ENCODE measurements at places on chromosomes 7 and 10.
A peak's percentile ranks its signal among the peaks of the same experiment; 100 is the strongest.

DNA sequence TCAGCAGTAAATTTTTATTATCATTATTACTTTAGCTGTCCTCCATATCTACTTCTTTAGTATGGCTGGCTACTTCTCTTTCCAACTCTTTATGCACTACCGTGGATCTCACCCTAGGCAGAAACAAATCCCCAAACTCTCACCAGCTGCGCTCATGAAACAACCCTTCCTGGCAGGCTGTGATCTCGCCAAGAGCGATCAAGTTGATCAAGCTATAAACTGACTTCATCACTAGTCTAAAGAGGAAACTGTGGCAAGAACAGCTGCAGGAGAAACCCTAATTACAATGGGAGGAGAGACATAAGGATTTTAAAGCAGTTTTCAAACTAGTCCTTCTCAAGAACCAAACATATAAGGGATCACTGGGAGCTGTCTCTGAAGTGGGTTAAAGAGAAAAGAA, 160.5 kb upstream of the PRSS58 start:
- no peak for DNase-seq

- DNase-seq: no peak
These were observed 61.8 kb upstream of the AHR start for GRCh38 chr7:17236603-17237002.

- DNase-seq: no peak
These were observed 115.1 kb downstream of the PKD1L1 start for GRCh38 chr7:47833211-47833610.

DNA sequence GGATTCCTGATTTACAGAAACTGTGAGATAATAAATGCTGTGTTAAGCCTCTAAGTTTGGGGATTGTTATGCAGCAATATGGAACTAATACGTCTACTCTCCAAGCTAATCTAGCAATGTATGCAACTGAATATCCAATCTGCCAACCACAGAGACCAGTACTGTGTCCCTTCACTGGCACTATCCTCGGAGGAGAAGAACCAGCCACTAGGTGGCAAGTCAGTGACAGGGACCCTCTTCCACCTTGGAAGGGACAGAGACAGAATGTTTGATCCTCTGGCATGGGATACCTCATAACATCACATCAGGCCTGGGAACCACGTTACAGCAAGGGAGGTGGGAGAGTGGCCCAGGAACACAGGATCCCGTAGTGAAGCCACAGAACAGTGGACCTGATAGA, 96.4 kb downstream of the CREM start:
- no peak for DNase-seq

DNA sequence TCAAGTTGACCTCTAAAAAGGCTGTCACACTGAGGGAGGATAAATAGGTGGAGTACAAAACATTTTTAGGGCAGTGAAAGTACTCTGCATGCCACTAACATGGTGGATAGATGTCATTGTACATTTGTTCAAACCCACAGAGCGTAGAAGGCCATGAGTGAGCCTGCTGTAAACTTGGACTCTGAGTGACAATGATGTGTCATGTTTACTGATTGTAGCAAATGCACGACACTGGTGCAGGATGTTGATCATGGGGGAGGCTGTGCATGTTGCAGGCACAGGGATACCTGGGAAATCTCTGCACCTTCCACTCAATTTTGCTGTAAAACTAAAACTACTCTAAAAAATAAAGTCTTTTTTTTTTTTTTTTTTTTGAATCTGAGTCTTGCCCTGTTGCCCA, 52.5 kb upstream of the GRID1 start:
- DNase-seq: no peak

GRCh38 chr10:5897053-5897340, 7.0 kb downstream of the FBH1 start:
- no peak for DNase-seq

- DNase-seq: no peak
These were observed 232.5 kb downstream of the SKIDA1 start for GRCh38 chr10:21292763-21293517.

- peak; percentile 16 for DNase-seq
These were observed 294.7 kb upstream of the PITRM1 start for GRCh38 chr10:3467052-3467951.

GRCh38 chr10:63919575-63920279, 398.5 kb downstream of the REEP3 start:
- DNase-seq: no peak

- no peak for DNase-seq
These were observed 435.0 kb downstream of the GALNT17 start for GRCh38 chr7:71566991-71567390.

- DNase-seq: no peak
These were observed 4.7 kb downstream of the LRWD1 start for GRCh38 chr7:102469351-102469971.

GRCh38 chr7:83689855-83690254, 40.9 kb upstream of the SEMA3E start:
- no peak for DNase-seq

DNA sequence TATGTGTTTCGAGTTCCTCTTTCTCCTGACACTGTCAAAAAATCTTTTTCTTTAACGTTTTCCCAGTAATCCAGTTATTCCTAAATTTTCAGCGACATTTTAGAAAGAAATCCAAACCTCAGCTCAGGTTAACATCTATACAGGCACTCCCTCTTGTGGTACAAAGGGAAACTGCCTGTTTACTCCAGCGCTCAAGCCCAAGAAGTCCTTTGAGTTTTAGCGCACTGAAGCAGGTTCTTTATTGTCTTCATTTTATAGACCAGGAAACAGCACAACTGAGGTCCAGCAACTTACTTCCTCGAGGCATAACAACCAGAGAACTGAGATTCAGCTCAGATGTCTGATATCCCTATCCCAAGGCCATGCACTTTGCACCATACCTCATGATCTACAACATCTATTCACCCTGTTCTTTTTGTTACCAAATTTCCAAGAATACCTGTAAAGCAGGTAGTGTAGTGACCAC, 287.2 kb upstream of the MKLN1 start:
- peak; percentile 78 for DNase-seq

- DNase-seq: no peak
These were observed 53.0 kb downstream of the SP4 start for GRCh38 chr7:21480693-21481403.

GRCh38 chr7:35536396-35536826, 158.5 kb downstream of the HERPUD2 start:
- DNase-seq: no peak

DNA sequence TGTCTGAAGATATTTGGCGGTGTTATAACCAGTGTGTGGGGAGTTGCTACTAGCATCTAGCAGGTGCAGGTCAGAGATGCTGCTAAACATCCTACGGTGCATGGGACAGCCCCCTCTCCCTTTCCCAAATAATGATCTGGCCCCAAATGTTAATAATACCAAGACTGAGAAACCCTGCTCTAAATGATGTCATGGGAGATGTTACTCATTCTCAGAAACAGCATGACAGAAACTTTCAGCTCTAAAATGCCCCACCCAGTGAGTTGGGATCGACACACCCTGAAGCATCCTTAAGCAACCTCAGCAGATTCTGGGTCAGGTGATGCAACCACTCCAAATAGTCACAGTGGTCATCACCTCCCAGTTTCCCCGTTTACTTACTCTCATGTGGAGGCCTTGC, 108.8 kb upstream of the MPP7 start:
- peak; percentile 13 for DNase-seq

DNA sequence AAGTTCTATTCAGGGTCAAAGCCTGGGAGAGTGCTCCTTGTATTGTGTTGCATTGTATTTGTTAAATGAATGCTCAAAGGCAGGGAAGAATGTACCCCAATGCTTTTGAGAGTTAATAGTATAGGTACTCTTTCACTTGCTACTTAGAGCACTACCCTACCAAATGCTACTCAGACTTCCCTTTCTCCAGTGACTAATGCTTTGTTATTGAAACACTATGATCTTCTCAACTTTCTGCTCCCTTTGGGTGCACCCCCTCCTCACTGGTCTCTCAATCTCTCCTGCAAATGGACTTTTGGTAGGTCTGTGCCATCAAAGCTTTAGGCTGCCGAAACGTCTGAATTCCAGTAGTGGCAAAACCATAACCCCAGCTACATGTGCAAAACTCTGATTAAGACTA, 177.7 kb upstream of the AHR start:
- DNase-seq: no peak

- no peak for DNase-seq
These were observed 76.0 kb upstream of the DNAAF5 start for GRCh38 chr7:650339-651031.

GRCh38 chr10:62454687-62455397, 80.7 kb downstream of the ZNF365 start:
- DNase-seq: no peak

GRCh38 chr10:50636618-50637579, 13.1 kb upstream of the SGMS1 start:
- DNase-seq: peak; percentile 64

DNA sequence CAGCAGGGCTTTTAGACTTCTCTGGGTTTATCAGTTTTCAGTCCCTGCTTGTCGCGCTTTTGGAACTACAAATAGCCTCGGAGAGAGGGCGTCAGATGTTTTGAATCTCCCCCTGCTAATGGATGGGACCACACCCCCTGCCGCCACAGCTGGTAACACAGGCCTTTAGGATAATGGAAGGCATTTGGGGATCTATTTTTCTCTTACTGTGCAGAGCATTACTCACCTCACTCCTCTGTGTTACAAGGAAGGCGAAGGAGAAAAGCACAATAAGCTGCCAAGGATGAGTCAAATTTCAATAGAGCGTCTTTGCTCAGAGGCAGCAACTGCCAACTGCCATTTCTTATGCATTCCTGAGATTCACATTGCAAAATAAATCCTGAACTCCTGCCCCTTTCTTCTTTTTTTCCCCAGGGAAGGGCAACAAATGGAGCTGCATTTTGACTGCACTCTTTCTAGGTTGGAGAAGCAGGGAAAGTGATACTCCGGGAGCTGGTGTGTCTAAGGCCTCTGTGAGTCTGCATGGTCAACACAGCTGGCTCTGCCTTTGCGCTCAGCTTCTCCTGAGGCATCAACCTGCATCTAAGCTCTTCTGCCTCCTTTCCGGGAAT, 31.5 kb upstream of the SMNDC1 start:
- no peak for DNase-seq

GRCh38 chr10:122178655-122179054, 92.4 kb upstream of the BTBD16 start:
- DNase-seq: no peak

- no peak for DNase-seq
These were observed 103.7 kb upstream of the HABP2 start for GRCh38 chr10:113449006-113449695.

DNA sequence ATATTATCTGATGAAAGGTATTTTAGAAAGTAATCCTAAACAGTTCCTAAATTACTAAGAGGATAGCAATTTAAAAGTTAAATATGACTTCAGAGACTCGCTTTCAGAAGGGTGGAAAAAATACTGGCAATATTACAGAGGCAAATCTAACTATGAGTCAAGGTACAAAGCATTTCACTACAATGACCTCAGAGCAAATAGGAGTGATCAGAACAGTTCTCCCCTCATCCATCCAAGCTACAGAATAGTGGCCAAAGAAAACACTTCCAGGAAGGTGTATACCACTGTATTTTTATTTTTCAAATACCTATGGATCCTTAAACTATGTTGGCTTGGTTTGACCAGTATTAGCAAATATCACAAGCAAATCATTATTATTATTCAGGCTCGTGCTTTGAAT, 112.8 kb upstream of the ODAD2 start:
- DNase-seq: no peak

DNA sequence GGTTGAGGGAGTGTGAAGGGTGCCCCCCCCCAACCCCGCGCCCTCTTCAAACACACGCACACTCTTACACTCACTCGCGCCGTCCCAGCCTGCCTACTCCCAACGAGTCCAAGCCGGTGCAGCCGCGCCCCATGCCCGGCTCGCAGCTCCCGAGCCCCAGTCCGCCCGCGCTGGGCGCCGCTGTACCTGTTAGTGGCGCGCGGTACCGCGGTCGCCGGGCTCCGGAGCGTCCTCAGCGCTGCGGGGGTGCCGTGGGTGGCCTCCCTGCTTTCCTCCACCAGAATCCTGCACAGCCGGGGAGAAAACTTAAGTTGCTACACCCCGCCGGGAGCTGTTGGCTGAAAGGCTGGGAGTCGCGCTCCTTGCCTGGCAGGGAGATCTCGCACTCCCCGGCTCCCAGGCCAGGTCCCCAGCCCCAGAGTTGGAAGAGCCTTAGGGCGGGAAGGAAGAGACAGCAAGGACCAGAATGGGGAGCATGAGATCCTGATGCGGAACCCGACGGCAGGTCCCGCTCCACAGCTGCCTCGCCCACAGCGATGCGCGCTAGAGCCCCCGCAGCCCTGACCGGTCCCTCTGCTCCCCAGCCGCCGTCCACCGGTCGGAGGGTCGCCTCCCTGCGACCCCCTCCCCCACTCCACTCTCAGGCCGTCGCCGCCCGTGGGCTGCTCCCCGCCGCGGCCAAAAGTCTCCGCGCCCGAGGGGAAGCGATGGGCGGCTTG, 863 bp downstream of the ST8SIA6 start:
- peak; percentile 32 for DNase-seq

GRCh38 chr10:28925121-28925663, 247.9 kb downstream of the BAMBI start:
- DNase-seq: no peak

- DNase-seq: no peak
These were observed 17.8 kb upstream of the PTF1A start for GRCh38 chr10:23174074-23174976.

DNA sequence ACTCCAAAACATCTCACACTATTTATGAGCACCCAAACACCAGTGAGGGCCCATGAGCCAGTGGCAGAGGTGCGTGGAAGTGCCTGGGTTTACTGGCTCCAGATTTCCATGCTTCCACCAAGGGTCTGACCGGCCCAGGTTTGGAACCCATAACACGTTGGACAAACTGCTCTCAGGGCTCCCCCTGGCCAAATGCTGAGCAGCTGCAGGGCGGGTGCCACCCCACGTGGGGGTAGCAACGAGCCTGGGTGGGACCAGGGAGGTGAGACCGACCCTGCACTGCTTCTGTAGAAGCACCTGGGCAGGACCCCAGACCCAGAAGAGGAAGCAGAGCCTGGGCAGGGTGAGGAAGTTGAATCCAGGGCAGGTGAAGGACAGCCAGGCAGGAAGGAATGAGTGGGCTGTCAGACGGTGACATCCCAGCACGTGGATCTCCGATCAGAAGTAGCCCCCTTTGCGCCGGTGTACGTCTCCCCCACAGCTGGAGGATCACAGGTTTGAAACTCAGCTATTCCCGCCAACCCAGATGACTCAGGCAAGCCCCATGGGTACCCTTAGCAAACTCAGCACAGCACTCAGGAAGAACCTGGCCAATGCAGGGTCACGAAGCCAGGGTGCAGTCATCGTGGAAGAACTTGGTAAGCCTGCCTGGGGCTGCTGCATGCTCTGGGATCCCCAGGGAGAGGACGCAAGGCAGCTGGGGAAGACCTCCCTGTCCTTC, 100.4 kb upstream of the DDC start:
- DNase-seq: no peak
